ENCODE measurements at places on chromosomes 3 and 15.

DNA sequence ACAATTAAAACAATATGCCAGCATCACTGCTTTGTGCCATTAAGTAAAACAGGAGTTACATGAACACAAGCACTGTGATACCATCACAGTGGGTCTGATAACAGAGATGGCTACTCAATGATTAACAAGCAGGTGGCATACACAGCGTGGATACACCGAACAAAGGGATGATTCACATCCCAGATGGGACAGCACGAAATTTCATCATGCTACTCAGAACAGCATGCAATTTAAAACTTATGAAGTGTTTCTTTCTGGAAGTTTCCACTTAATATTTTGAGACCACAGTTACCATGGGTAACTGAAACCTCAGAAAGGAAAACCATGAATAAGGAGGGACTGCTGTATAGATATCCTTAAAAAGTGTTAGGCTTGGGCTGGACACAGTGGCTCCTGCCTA, 44.5 kb downstream of the SLC24A1 start:
- no peak for DNase-seq

- no peak for DNase-seq
Observed at GRCh38 chr3:110628650-110629301, 442.8 kb upstream of the NECTIN3 start.

- DNase-seq: no peak
Observed at GRCh38 chr3:11187681-11188080, 33.4 kb downstream of the HRH1 start.

DNA sequence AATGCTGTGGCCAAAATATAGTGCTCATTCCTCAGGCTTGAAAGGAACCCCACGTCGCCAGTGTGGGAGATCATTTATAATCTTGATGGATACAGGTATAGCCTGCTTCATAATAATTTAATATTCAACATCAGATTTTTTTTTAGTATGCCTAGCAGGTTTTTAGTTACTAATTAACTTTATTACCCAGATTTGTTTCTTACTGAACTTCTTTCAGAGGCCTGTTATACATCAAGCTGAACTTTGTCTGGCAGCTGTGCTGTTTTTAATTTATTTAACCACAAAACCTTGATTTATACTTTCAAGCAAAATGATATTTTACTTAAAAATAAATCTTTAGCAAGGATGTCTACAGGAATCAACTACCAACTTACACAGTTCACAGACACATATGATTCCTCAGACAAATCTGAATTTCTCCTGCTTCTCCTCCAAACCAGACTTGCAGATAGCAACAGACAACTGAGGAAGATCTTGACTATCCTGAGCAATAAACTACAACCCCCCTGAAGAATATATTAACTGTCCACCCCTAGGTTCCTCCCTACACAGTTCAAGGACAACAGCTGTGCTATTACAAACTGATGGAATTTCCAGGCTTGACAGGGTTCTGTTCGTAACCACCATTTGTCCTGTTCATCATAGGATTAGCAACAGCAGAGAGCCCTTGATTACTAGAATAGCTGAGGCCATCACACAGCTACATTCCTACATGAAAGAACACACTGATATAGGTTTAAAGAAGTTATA, 610 bp downstream of the MAP4 start:
- DNase-seq: no peak

DNA sequence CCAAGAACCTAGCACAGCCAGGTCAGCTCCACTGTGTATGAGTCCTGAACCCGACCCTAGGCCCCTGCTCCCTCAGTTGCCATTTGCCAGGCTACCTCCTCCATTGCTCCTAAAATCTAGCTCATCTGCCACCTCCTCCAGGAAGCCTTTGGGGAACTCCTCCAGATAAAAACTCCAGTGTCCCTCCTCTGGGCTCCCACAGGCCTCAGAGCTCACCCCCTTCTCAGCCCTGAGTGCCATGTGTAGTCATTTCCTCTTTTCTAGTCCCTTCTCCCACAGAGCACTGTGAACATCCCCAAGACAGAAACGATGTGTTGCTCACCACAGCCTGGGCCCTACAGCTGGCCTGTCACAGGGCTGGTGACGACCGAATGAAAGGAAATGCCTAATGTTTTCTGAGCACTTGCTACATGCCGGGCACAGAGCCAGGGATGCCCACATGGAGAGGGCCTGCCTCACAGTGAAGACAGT, 61.0 kb downstream of the IQSEC1 start:
- DNase-seq: no peak
